ENCODE measurements at places on chromosomes 6 and 20.

GRCh38 chr6:16486661-16487060 lies 248.3 kb downstream of the GMPR start:
- DNase-seq, result no peak

GRCh38 chr6:2719093-2719455 lies 31.6 kb downstream of the MYLK4 start:
- no peak for DNase-seq

DNA sequence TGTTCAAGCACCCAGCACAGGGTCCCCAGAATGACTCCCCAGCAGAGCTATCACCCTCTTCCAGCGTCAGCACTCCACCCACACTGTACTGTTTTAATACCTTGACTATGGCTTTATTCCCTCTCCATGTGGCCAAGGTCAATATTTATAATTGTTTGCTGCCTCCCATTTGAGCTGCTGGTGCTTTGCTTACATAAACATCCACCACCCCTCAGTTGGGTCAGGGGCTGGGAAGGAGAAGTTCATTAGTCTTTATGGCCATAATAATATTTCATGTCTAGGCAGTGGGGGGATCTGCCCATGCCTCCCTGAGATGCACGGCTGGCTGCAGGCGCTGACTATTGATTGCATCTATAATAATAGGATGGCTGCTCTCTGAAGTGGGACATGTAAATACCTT lies 41.8 kb upstream of the SAYSD1 start:
- no peak for DNase-seq

DNA sequence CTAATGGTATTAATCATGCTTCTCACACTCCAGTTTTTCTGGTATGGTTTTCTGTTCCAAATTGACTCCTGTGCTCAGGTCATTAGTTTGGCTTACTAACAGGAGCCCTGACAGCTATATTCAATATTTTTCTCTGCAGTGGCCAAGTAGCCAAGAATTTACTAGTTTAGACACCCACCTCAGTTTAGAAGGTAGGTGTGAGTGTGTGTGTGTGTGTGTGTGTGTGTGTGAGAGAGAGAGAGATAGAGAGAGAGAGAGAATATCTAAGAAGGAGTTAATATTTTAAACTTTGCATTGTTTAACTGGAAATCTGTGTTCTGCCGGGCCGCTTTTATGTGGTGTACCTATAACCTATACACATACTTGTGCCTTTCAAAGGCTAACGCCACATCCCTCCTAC lies 18.5 kb downstream of the JARID2 start:
- no peak for DNase-seq

- no peak for DNase-seq
Measured at GRCh38 chr20:32845786-32846185, 12.9 kb upstream of the EFCAB8 start.

- DNase-seq, result no peak
Measured at GRCh38 chr20:64242797-64243475, 12.6 kb upstream of the PCMTD2 start.

GRCh38 chr6:57221936-57222742 lies at the start of gene RAB23:
TSS of gene RAB23 (minus strand) at chr6:57222307. CDS start at chr6:57210380, 11,927 bp downstream.
- peak; percentile 87 for DNase-seq

DNA sequence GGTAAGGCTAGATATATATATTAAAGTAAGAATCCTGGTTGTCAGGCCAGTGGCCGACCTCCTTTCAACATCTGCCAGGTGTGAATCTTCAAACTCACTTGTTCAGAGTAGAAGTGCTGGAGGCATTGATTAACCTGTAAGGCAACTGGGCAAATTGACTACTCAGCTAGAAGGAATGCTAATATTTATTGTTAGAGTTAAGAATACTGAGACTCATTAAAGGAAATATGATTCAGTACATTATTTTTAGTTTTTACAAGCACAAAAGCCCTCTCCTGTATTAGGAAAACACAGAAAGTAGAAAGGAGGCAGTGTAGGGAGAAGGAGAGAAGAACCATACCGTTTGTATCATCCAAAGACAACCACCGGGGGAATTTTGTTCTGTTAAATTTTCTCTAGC lies 53.5 kb downstream of the RIPOR2 start:
- no peak for DNase-seq

DNA sequence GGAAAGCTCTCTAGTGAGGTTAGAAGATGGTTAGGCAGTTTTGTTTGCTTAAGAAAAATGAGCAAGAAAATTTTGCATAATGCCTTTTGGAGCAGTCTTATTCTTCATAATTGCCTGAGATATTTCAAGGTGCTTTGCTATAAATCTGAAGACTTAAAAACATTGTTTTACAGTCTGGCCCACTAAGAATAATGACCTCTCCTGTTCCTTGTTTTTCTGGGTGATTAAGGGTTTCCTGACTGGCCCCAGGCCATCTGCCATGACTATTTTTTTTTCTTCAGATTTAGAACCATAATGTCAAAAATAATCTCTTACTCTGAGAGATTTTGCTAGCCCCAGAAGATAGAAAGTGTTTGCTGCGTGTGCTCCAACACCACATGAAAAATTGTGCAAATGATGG lies 72.3 kb upstream of the CENPW start:
- DNase-seq, result no peak

DNA sequence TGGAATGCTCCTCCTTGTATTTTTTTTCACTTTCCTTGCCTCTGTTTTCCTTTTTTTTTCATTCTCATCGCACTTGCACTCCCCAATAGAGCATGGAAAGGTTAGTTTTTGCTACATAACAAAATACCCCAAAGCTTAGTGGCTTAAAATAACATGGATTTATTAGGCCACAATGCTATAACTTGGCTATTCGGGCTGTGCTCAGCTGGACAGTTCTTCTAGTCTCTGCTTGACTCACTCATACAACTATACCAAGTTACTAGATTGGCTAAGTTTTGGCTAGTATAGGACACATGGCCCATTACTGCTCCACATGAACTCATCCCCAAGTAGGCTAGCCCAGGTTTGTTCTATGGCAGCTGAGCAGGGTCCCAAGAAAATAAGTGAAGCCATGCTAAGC lies 94.5 kb upstream of the ANKEF1 start:
- DNase-seq, result no peak

Data from inflammatory macrophage (primary cell).